T-cell (primary cell): ENCODE measurements at places on chromosomes 7 and 10.

DNA sequence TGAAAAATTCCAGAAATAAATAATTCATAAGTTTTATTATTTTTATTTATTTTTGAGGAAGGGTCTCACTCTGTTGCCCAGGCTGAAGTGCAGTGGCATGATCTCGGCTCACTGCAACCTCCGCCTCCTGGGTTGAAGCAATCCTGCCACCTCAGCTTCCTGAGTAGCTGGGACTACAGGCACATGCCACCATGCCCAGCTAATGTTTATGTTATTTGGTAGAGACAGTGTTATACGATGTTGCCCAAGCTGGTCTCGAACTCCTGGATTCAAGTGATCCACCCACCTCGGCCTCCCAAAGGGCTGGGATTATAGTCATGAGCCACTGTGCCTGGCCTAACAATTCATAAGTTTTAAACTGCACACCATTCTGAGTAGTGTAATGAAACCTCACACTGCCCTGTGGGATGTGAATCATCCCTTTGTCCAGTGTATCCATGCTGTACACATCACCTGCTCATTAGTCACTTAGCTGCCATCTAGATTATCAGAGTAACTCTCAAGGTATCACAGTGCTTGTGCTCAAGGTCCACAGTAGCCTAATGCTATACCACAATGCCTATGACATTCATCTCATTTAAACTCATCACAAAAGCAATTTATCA lies 17.9 kb downstream of the RTKN2 start:
- DNase-seq: no peak

GRCh38 chr7:16271990-16272665 lies 149.2 kb downstream of the CRPPA start:
- DNase-seq: no peak

GRCh38 chr10:125147971-125148439 lies 12.4 kb downstream of the CTBP2 start:
- DNase-seq: no peak

DNA sequence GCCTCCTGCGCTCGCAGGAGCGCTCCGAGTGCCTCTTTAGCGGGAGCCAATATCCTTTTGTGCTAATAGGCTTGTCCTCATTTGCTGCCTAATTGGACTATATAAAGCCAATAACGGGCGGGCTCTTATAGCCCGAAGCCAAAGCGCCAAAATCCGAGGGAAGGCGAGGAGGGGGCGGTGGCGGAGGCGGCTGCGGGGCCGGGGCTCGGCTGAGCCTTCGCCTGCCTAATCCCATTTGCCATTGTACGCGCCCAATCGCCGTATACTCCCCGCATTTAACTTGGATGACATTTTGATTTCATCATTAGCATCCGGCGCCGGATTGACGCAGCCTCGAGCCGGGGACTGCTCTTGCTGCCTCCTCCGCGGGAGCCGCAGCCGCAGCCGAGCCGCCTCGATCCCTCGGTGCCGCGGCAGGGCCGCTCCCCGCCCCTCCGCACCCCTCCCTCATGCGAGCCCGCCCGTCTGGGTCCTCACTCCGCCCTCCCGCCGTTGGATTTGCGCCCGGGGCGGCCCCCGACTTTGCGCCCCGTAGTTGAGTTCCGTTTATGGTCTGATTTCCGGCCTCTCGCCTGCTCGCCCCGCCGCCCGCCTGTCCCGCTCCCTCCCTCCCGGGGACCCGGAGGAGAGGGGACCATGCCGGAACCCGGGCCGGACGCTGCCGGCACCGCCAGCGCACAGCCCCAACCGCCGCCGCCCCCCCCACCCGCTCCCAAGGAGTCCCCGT lies at the start of gene HMX3:
TSS of gene HMX3 (plus strand) at position 556 of the 727 bp plus-strand sequence. CDS start at position 637, 81 bp downstream.
- no peak for DNase-seq

DNA sequence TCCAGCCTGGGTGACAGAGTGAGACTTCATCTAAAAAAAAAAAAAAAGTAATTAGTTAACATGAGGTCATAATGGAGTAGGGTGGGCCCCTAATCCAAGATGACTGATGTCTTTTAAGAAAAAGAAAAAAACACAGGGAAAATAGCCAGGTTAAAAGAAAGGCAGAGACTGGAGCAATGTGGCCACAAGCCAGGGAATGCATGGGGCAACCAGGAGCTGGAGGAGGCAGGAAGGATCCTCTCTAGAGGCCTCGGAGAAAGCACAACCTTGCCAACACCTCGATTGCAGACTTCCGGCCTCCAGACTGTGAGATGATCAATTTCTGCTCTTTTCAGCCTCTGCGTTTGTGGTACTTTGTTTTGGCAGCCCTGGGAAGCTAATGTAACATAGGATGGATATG lies 121.5 kb downstream of the ITIH5 start:
- DNase-seq: no peak

DNA sequence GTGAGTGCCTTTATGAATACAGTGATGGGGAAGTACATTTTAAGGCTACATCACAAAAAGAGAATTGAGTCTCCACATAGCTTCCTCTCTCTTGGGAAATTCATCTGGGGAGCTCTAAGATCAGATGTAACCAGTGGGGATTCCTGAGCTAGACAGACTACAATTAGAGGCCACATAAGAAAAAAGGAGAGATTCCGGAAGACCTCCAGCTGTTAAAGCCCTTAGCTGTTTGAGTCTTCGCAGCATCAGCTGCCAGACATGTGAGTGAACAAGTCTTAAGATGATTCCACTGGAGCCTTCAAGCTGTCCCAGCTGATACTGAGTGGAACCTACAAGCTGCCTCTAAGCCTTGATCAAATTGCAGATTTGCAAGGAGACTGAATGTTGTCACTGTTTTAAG lies 448.5 kb downstream of the NXPH1 start:
- no peak for DNase-seq

DNA sequence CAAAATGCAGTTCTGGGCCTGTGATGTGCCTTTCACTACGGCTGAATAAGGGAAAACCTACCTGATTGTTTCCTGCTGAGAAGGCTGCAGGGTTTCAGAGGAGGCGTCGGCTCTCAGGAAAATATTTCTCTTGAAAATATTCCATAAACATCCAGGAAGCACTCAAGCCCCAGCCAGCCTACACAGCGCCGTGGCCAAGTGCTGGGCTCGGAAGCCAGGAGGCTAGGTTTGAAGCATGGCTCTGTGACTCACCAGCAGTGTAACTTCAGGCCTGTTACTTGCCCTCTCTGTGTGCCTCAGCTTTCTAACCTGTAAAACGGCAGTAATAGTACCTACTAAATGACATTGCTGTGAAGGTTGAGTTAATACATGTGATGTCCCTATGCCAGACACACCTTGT lies 399.1 kb downstream of the GATA3 start:
- no peak for DNase-seq
